ENCODE measurements at places on chromosomes 2 and 18.

DNA sequence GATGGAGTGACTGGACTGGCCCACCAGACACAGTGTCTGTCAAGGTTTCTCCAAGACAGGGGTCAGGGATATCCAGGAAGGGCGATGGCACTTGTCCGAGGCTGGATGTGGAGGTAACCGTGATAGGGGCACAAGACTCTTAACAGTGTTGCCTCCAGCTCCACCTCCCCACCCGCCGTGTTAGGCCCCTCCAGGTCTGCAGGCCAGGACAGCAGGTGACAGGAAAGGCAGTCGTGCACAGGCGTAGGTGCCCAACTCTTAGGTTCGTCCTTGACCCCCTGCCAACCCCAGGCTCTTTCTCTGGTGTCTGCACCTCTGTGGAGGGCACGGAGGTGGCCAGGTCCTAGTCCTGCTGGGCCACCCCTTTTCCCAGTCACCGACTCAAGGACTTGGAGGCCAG is 10.1 kb downstream of the ITM2C start:
- no peak for DNase-seq

DNA sequence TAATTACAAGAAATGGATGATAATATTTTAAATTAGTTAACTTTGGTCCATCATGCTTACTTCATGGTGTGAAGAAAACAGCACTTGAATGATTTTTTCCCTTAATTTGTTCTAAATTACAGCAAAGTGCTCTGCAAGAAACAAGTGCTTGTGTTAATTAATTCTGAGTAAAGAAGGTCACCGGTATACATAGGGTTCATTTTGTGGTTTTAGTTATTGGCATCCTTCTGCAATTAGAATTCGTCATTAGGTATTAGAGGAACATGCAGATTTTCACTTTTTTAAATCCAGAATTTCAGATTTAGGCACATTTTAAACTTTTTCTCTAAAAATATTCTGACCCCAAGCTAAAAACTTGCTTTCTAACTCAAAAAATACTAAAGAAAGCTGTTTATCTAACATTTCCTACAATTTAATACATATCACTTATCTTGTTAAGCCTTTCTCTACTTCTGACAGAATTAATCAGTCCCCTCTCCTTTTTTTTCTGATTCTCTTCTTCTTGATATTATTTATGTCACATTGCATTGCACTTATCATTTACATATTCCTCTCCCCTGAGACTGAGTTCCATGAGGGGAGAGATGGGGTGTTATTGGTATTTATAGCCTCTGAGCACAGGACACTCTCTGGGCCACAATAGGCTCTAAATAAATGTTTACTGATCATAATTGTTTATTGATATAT is 129.2 kb downstream of the PLA2R1 start:
- DNase-seq: no peak

GRCh38 chr18:22169889-22170420 is 566 bp downstream of the GATA6 start:
- DNase-seq: no peak

DNA sequence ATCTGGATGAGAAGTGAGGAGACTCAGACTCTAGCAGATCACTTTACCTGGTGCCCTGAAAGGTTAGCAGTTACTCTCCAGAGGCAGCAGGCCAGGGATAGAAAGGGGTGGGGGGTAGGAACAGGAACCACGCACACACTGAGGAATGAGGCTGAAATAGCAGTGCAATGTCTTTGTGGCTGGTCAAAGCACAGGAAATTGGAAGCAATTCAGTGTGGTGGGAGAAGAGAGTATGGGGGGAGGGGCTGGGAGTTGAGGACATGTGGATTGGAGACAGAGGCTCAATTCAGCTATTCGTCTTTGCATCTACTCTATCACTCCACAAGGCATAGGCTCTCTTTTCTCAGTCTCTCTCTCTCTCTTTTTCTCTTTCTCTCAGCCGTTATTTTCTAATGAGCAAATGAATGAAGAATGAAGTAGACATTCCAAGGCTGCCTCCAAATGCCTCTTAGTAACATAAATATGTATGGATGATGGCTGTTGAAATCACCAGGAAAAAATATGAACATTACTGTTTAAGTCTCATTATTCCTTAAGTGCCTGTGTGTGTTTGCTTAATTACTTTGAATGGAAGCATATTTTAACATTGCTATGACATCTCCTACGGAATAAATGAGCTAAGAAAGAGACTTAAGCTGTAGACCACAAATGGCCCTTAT is 979.4 kb downstream of the TSN start:
- no peak for DNase-seq

- DNase-seq: no peak
Measured at GRCh38 chr18:39190508-39190907, 1624.9 kb upstream of the CELF4 start.

DNA sequence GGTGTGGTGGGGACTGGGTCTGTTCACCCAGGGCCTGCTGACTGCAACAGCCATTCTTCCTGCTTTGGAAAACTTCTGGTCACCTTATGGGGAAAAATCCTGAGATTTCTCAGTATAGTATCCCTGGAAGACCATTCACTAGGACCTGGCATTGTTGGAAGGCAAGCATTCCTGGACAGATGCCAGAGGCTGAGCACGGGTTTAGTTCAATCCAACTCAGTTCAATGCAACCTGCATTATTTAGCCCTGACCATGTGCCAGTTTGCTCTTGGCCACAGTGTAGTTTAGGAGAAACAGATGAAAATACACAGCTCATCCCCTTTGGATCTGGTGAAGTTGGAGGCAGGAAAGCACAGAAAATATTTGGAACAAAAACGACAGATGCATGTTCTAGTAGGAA is 95.9 kb downstream of the LPIN1 start:
- no peak for DNase-seq

DNA sequence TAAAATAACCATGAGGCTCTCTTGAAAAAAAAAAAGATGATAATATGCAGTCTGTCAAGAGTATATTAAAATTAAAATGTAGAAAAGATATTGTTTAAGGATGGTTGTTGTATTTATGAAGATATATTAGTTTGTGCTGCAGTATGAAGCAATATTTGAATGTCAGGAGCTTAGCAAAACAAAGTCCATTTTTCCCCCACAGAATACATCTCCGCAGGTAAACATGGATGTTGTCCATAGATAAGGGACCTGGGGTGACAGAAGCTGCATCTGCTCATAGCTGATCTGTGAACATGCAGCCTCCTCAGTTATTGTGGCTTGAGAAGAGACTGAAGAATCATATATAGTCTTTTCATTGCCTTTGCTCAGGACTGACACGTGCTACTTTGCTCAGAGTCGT is 366.1 kb upstream of the MMADHC start:
- DNase-seq: no peak

DNA sequence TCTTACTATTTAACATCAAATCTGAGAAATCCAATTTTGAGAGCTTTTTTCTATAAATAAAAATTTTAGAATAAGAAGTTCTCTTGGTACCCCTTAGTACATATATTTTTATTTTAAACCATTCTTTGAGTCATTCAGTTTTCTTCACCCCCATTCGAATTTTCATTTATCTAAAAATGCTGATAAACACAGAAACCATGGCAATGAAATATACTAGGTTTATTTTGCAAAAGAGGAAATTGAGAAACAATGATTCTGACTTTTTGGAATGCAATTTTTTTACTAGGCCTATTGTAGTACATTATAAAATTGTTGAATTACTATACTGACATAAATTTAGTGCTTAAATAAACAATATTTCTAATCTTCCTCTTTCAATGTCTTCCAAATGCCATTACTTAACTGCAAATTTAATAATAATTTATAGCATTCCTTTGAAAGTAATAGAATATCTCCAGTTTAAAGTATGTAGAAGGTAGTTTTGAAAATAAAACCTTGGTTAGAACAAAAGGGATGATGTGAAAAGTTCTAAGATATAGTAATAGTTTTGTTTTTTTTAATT is 46.3 kb downstream of the TANK start:
- DNase-seq: peak; percentile 24

GRCh38 chr2:28142386-28142785 is 250.3 kb upstream of the FOSL2 start:
- DNase-seq: no peak
